Esophagus (tissue), 2 donors: ENCODE measurements at places on chromosomes 13 and 19. TPM values are rescaled to one million over a fixed set of nuclear protein-coding genes. Genes with fewer than 3 reads are reported as not detected.

Gene ZNF878
- polyA plus RNA-seq: 0.24 TPM

Gene TUBA3C
- polyA plus RNA-seq: not detected

Gene LYPD4
- not detected for polyA plus RNA-seq

Gene TMEM91
- 17.3 TPM for polyA plus RNA-seq

Gene KLC3
- polyA plus RNA-seq: 15.0 TPM

Gene SYNE4
- polyA plus RNA-seq: 0.87 TPM

Gene ZNF790
- 2.9 TPM for polyA plus RNA-seq

Gene ZNF99
- polyA plus RNA-seq: not detected

Gene EGLN2
- polyA plus RNA-seq: 44.7 TPM

Gene DAND5
- polyA plus RNA-seq: not detected
